Thoracic aorta (tissue), 2 donors: ENCODE measurements at places on chromosomes 2 and 18. TPM values are rescaled to one million over a fixed set of nuclear protein-coding genes. Genes with fewer than 3 reads are reported as not detected.

- no peak overlapping the region for H3K4me3 ChIP-seq
- H3K27ac ChIP-seq: no peak overlapping the region
- H3K36me3 ChIP-seq: peaks cover 3% of the 10 kb centered on the region
These were observed 12.0 kb downstream of the HNMT start for GRCh38 chr2:137976274-137976673.

Gene MC4R
- total RNA-seq: not detected

GRCh38 chr2:137873536-137874244 lies 90.6 kb upstream of the HNMT start:
- no peaks in the 10 kb centered on the region for H3K36me3 ChIP-seq

GRCh38 chr18:74488354-74488753 lies 7.8 kb upstream of the CNDP2 start:
- H3K36me3 ChIP-seq: no peaks in the 10 kb centered on the region
- H3K27me3 ChIP-seq: no peaks in the 10 kb centered on the region
- peaks cover 7% of the 10 kb centered on the region for H3K4me1 ChIP-seq
- no peak overlapping the region for H3K4me3 ChIP-seq

DNA sequence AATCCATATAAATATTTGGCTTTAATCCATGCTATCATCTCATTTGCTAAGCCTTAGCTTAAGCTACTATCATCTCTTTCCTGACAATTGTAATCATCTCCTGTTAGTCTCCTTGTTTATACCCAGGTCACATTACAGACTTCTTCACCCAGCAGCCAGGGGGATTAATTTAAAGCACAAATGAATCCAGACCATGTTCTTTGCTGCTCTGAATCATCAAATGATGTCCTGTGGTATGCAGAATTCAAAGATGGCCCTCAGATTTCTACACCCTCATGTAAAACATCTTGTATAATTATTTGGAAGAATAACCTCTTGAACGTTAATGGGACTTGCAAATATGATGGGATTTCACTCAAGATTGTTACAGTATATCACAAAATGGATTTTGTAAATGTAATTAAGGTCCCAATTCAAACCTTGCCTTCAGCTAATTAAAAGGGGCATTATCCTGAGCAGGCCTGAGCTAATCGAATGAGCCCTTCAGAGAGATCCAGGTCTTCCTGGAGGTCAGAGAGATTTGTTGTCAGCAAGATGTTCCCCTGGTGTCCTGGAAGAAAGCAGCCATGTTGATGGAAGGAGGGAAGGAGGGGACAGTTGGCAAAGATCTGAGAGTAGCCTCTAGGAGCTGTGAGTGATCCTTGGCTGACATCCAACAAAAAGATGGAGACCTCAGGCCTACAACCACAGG lies 241.1 kb upstream of the MMADHC start:
- H3K27ac ChIP-seq: no peak overlapping the region
- no peak overlapping the region for H3K4me3 ChIP-seq
- DNase-seq: no peak
- H3K36me3 ChIP-seq: no peaks in the 10 kb centered on the region
- no peaks in the 10 kb centered on the region for H3K4me1 ChIP-seq

- H3K36me3 ChIP-seq: peaks cover 3% of the 10 kb centered on the region
- DNase-seq: no peak
- no peak overlapping the region for H3K27ac ChIP-seq
- no peaks in the 10 kb centered on the region for H3K4me1 ChIP-seq
- no peak overlapping the region for H3K4me3 ChIP-seq
These were observed 24.3 kb downstream of the COA5 start for GRCh38 chr2:98583816-98584618.

DNA sequence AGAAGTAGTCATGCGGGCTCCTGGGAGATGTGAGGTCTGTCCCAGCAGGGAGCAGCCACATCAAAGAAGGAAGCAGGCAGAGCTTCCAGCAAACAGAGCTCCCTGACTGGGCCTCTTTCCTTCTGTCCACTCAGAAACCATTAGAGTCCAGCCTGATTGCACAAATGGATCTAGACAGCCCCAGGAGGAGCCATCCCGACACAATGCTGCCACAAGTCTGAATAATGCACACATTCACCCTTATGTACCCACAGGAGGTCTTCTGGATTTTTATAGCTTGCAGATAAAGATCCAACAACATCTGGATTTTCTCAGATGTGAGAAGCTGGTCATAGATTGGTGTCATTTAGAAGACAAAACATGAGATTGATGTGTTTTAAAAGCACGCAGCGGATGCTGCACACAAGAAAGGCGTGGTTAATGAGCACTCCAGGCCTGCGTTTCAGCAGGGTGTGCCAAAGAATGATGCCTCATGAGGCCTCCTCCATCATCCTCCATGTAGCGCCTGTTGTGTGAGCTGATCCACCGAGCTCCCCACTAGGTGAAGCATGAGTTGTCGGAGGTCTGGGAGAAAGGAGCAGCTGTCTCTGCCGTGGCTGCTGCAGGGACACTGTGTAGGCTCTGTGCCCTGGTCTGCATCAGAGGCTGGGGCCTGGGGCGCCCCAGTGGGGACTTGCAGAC lies 60.6 kb downstream of the MTCL1 start:
- peaks cover 3% of the 10 kb centered on the region for H3K4me1 ChIP-seq
- no peak for DNase-seq
- H3K36me3 ChIP-seq: no peaks in the 10 kb centered on the region
- no peak overlapping the region for H3K4me3 ChIP-seq

Gene CDH2
- total RNA-seq: 37.9 TPM

Gene TMEM178A
- total RNA-seq: 6.5 TPM

- no peak overlapping the region for H3K27ac ChIP-seq
- no peak overlapping the region for H3K4me3 ChIP-seq
- no peaks in the 10 kb centered on the region for H3K36me3 ChIP-seq
- no peaks in the 10 kb centered on the region for H3K27me3 ChIP-seq
These were observed 859.5 kb downstream of the LRP1B start for GRCh38 chr2:141271346-141271745.

Gene RHOB
- total RNA-seq: 1,722 TPM

DNA sequence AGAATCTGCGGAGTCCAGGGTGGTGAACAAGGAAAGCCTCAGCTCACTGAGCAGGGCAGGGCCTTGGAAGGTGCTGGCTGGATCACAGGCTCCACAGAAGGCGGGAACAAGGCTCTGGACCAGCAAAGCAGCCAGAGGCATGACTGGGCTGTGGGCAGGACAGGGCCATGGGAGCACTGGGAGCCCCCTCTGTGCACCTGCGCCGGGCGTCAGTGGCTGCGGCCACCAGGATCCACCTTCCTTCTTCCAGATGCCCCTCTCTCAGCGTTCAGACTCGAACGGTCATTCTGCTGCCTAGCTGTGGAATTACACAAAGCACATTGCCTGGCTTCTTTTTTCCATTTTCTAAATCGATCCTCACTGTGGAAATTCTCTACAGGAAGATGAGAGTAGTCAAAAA lies 621.2 kb downstream of the GALR1 start:
- H3K36me3 ChIP-seq: no peaks in the 10 kb centered on the region
- no peak overlapping the region for H3K4me3 ChIP-seq
- no peak for DNase-seq
- no peak overlapping the region for H3K27ac ChIP-seq
- H3K4me1 ChIP-seq: no peaks in the 10 kb centered on the region

- no peaks in the 10 kb centered on the region for H3K4me1 ChIP-seq
- H3K27ac ChIP-seq: no peak overlapping the region
- H3K36me3 ChIP-seq: no peaks in the 10 kb centered on the region
- no peaks in the 10 kb centered on the region for H3K27me3 ChIP-seq
- H3K4me3 ChIP-seq: no peak overlapping the region
- DNase-seq: no peak
These were observed 111.9 kb downstream of the EPC2 start for GRCh38 chr2:148756292-148756975.

GRCh38 chr2:45856391-45857274 lies 205.2 kb downstream of the PRKCE start:
- H3K36me3 ChIP-seq: no peaks in the 10 kb centered on the region
- no peaks in the 10 kb centered on the region for H3K27me3 ChIP-seq
- H3K4me3 ChIP-seq: no peak overlapping the region
- H3K27ac ChIP-seq: no peak overlapping the region
- DNase-seq: no peak

- peaks cover 17% of the 10 kb centered on the region for H3K4me1 ChIP-seq
- no peaks in the 10 kb centered on the region for H3K27me3 ChIP-seq
- no peak for DNase-seq
- no peak overlapping the region for H3K27ac ChIP-seq
These were observed 34.5 kb downstream of the COL3A1 start for GRCh38 chr2:189008555-189009262.

Gene RMDN2
- total RNA-seq: 3.7 TPM

DNA sequence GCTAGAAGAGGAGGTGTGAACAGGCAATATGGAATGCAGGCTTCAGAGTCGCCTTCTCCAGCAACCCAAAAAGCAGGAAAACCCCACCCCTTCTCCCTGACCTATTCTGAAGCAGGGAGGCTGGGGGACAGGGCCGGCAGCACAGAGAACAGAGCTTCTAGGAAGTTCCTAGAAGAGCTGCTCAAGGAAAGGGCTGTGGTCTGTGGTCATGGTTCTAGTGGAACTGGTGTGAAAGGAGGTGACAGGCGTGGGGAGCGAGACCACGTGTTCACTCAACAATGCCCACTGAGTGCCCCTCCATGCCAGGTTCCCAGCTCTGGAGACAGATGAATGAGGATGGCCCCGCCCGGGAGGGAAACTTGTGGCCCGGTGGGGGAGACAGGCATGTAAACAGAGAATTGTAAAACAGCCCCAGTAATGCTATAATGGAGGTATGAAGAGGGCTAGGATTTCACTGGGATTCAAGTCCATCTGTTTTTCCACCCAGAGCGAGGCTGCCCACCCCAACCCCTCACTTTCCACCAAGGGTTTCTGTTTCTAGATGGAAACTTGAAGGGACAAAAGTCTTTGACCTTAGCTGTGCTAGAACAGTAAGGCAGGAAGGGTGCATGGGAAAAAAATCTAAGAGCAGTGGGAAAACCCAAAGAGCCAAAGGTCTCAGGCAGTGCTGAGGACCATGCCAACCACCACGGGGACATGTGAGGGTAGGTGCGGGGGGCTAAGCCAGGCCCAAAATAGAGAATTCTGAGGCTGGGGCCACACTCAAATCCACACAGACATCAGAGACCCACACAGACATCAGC lies 71.8 kb downstream of the TNS1 start:
- H3K27ac ChIP-seq: peak overlapping the region; percentile 100
- no peak for DNase-seq
- H3K4me3 ChIP-seq: peak overlapping the region; percentile 47
- H3K4me1 ChIP-seq: peaks cover 96% of the 10 kb centered on the region

Gene DSC1
- total RNA-seq: not detected

Gene CD226
- 3.7 TPM for total RNA-seq

Gene NOSTRIN
- total RNA-seq: 18.3 TPM

Gene GAL3ST2
- 2.2 TPM for total RNA-seq

DNA sequence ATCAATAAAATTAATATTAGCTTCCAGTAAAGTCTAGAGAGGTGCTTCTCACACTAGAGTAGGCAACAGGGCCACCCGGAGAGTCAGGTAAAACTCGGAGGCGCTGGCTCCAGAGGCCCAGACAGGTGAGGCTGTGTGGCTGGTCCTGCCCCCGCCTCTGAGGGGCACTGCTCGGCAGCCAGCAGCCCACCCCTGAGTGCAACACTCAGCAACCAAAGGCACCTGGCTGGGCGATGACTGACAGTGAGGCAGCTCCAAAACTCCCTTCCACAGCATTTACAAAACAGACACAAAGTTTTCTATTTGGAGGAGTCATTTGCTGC lies 138.8 kb upstream of the ID2 start:
- no peak overlapping the region for H3K27ac ChIP-seq
- no peak for DNase-seq
- no peaks in the 10 kb centered on the region for H3K36me3 ChIP-seq
- H3K4me1 ChIP-seq: peaks cover 15% of the 10 kb centered on the region
- H3K4me3 ChIP-seq: peak overlapping the region; percentile 60
- no peaks in the 10 kb centered on the region for H3K27me3 ChIP-seq

Gene SPOPL
- total RNA-seq: 46.3 TPM

Gene TBC1D8
- total RNA-seq: 47.4 TPM

- DNase-seq: no peak
- no peaks in the 10 kb centered on the region for H3K4me1 ChIP-seq
- H3K27me3 ChIP-seq: no peaks in the 10 kb centered on the region
- no peak overlapping the region for H3K27ac ChIP-seq
- H3K36me3 ChIP-seq: no peaks in the 10 kb centered on the region
- no peak overlapping the region for H3K4me3 ChIP-seq
These were observed 330.4 kb downstream of the LPIN1 start for GRCh38 chr2:12076810-12077209.

Gene L3MBTL4
- total RNA-seq: 0.27 TPM

DNA sequence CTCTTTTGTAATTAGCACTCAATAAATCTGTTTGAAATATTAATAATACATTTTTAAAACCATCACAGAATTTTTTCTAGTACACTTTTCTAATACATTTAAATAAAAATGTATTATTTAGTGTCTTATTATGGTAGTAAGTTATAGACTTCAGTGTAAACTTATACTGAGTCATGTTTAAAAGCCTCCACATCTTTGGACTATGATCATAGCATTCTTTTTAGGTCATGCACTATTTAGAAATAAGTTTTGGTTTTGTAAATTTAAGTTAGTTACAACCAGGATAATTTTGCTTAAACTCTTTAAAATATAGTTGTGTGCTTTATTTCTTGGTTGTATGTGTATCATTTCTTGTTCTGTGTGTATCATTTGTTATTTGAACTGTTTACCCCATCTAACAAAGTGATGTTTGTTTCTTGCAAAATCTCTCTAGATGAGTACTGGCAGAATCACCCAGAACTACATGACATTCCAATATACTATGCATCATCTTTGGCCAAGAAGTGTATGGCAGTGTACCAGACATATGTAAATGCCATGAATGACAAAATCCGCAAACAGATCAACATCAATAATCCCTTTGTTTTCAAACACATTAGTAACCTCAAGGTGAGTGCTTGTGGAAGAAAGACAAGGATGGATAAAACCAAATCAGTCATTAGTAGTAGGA lies 16.7 kb downstream of the CPSF3 start:
- H3K4me3 ChIP-seq: no peak overlapping the region
- H3K27ac ChIP-seq: no peak overlapping the region
- H3K27me3 ChIP-seq: no peaks in the 10 kb centered on the region
- H3K36me3 ChIP-seq: peaks cover 30% of the 10 kb centered on the region

GRCh38 chr2:189152483-189152882 lies 27.1 kb downstream of the COL5A2 start:
- no peaks in the 10 kb centered on the region for H3K27me3 ChIP-seq
- H3K4me1 ChIP-seq: peaks cover 31% of the 10 kb centered on the region
- peak overlapping the region; percentile 41 for H3K27ac ChIP-seq
- no peak for DNase-seq

Gene C2orf66
- not detected for total RNA-seq

DNA sequence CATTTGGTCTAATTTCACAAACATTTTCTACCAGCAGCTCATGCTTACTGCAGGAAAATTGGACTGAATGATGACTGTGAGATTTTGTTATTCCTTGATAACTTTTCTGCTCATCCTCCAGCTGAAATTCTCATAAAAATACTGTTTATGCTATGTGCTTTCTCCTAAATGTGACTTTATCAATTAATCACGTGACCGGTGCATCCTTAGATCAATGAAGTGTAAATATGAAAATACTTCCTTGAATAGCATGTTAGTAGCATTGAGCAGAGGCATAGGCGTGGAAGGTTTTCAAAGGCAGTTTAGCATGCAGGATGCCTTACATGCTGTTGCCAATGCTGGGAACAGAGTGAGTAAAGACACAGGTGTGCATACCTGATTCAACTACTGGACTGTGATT lies 1002.5 kb downstream of the CBLN2 start:
- H3K27ac ChIP-seq: no peak overlapping the region
- no peaks in the 10 kb centered on the region for H3K27me3 ChIP-seq
- no peaks in the 10 kb centered on the region for H3K36me3 ChIP-seq
- DNase-seq: no peak
- no peak overlapping the region for H3K4me3 ChIP-seq

Gene CHRND
- not detected for total RNA-seq

GRCh38 chr2:85319796-85320195 lies 8.0 kb downstream of the TGOLN2 start:
- H3K36me3 ChIP-seq: peaks cover 50% of the 10 kb centered on the region
- DNase-seq: no peak
- H3K4me3 ChIP-seq: no peak overlapping the region

Gene RNF152
- 30.5 TPM for total RNA-seq
